ENCODE measurements at places on chromosomes 2 and 18. TPM values are rescaled to one million over a fixed set of nuclear protein-coding genes. Genes with fewer than 3 reads are reported as not detected.

The SIX2 gene
- polyA plus RNA-seq = not detected

GRCh38 chr2:20220806-20221554 is 4.0 kb downstream of the SDC1 start:
- no peak for DNase-seq

GRCh38 chr2:152506843-152507242 is 171.9 kb downstream of the FMNL2 start:
- peak; percentile 68 for DNase-seq

The PIK3C3 gene
- 24.9 TPM for polyA plus RNA-seq

DNA sequence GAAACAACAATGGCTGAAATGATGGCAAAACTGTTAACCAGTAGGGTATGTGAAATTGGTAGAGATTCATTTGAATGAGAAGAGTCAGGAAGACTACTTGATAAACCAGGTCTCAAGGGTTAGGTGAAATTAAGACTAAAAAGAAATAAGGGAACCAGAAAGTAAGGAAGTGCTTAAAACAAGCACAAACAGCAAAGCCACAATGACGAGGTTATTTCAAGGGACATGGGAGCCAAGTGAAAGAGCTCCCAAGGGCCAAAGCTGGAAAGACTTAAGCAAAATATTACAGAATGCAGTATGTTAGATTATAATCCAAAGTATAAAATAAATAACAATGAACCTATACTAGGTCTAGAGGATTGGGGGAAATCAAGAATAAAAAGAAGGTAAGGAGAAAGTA is 19.3 kb upstream of the CD302 start:
- DNase-seq = no peak

GRCh38 chr2:191250400-191250799 is 5.2 kb downstream of the MYO1B start:
- DNase-seq = no peak

GRCh38 chr2:48728295-48728694 is 27.2 kb downstream of the LHCGR start:
- no peak for DNase-seq

The FAM117B gene
- polyA plus RNA-seq = 0.78 TPM

DNA sequence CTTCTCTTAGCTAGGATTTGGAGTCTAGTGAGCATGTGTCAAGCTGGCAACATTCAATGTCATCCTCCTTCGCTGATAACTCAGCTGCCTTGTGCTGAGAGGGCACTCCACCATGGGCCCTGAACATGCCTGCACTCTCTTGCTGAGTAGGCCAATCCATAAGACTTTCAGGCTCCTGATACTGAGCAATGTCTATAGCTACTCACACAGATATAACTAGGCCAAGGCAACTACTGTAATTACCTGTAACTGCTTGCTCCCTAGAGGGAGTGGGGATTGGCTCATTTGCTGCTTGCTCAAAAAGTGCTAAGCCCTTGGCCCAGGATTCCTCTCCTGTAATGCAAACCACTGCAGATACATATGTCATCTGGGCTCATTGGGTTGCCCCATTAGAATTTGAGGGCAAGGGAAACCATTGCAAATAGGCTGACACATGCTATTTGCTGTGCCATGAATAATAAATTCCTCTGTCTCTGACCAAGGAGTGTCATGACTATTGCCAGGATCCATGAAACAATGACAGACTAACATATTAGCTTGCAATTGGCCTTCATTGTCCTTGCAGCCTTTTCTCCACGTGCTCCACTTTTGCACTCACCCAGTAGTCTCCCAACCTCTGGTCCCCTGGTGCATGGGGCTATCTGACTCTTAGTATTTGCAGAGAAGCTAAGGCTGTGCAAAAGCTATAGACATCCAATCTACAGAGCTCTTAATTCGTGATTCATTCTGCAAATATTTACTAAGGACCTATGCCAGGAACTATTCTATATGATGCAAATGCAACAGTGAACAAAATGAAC is 36.9 kb upstream of the BMPR2 start:
- peak; percentile 81 for DNase-seq

All from foreskin keratinocyte (primary cell).